Epithelial cell of prostate (primary cell): ENCODE measurements at places on chromosomes 1 and 21.

- DNase-seq, result no peak
Observed at GRCh38 chr1:205493241-205494085, 11.0 kb upstream of the CDK18 start.

DNA sequence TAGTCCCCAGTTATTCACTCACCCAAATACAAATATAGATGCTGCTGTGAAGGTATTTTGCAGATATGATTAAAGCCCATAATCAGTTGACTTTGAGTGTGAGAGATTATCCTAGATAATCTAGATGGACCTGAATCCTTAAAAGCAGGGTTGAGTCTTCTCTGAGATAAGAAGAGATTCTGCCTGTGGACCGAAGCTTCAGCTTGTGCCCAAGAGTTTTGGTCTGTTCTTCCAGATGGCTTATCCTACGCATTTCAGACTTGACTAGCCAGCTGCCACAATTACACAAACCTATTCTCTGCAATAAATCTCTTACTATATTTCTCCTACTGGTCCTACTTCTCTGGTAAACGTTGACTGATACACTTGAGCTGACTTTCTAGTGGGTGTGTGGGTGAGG lies 145.1 kb downstream of the KCNJ6 start:
- DNase-seq, result no peak

GRCh38 chr1:167538657-167539056 lies 14.9 kb downstream of the CREG1 start:
- DNase-seq, result no peak

GRCh38 chr21:17768840-17769446 lies 50.2 kb downstream of the C21orf91 start:
- DNase-seq, result no peak

- no peak for DNase-seq
Observed at GRCh38 chr1:102851616-102852015, 256.7 kb downstream of the COL11A1 start.

GRCh38 chr1:183032122-183032921 lies 9.1 kb downstream of the LAMC1 start:
- DNase-seq, result no peak

GRCh38 chr1:30648408-30649000 lies 74.9 kb downstream of the MATN1 start:
- no peak for DNase-seq

- DNase-seq, result no peak
Observed at GRCh38 chr1:4611563-4612341, 42.7 kb upstream of the AJAP1 start.

- DNase-seq, result no peak
Observed at GRCh38 chr1:236280438-236281197, 1.1 kb downstream of the ERO1B start.

DNA sequence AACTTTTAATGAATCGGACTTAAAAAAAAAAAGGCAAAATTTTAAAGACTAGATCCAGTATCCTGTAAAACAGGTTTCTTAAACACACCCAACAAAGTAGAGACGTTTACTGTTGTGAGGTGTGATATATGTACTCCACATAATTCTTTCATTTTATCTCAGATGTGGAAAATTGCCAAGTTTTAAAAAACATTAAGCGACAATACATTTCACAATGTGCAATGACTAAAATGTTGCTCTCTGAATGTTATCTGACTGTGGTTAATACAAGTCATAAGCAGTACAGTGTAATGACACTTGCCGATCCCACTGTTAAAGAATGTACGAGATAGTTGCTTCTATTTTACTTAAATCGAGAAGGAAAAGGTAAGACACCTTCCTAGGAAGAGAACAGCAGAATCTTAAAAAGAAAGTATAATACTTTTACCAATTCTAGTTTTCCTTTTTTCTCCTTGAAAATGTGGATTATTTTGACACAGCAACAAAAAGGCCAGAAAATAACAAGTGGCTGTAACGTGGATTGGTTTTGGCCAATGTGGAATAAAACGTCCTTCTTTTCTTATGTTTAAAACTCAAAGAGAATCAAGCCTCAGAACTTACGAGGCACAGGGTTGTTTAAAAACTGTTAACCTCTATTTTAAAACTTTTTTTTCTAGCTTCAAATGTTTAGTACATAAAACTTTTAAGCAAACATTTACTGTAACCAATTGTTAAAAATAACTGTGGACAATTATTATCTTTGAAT lies 51.4 kb downstream of the TP53BP2 start:
- DNase-seq, result no peak

- DNase-seq, result no peak
Observed at GRCh38 chr1:172142324-172142723, 278.2 kb upstream of the C1orf105 start.

DNA sequence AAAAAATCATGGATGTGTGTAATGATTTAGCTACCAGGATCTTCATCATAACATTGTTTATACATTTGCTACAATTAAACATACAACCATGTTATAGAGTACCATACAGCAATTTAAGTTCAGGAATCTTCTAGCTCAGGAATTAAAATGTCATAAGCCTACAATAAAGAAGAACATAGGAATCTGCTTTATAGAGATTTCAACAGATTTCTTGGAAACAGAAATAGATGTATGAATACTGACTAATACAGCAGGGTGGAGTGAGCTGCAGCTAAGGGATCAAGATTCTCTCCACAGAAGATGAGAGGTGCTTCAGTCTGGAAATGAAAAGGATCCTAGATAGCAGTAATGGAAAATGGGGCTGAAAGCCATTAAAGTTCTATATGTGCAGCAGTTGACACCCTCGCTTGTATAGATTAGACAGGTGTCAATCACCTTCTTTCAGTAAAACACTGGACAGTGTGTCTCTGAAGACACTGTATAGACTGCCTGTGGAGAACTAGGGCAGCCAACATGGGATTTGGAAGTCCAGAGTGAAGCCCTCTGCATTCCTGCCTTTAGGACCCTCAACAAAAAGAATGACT lies 73.9 kb downstream of the DNTTIP2 start:
- no peak for DNase-seq

DNA sequence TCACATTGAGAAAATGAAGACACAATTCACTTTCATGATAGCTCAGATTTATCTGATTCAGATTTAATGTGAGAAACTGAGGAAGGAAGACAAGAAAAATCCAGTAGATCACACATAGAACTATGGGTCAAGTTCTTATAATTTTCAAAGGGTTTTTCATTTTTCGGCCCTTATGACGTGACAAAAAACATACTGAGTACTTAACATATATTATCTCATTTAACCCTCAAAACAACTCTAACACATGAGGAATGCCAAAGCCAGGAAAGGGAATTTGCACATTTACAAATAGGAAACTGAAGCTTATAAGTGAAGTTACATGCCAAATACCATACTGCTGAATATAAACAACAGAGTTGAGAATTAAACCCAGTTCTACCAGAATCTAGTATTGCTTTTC lies 27.6 kb downstream of the SOD1 start:
- DNase-seq, result no peak

GRCh38 chr1:224495866-224496265 lies 61.3 kb upstream of the WDR26 start:
- no peak for DNase-seq

DNA sequence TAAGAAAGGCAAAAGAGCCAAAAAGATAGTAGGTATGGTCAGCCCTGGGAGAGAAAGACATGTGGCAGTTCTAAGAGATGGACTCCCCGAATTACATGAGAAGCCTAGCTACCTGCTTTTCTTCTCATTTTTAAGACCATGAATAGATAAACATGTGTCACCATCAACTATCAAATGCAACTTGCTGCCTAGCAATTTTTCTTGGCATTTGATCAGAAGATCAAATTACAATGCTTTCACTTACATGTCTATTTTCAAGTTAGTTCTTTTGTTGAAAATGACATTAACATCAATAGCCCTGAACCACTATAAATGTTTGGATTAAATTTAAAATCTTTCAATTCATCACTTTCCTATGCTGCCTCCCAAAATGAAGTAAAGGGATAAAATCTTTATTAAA lies 212.3 kb downstream of the HHIPL2 start:
- DNase-seq, result no peak

DNA sequence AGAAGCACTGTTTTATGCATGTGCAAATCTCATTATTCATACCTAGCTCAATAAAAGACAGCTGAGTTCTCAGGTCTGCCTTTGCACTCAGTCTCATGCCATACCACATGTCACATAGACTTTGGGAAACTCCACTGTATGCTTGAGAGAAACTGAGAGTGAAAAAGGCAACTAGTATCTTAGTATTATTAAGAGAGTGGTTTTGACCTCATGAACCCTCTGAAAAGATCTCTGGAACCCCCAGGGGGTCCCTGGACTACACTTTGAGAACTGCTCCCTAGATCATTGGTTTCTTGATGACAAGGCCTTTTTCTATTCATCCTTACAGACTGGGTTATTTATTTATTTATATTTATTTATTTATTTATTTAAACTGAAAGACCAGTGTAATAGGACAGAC lies 3.7 kb upstream of the RHEX start:
- no peak for DNase-seq

DNA sequence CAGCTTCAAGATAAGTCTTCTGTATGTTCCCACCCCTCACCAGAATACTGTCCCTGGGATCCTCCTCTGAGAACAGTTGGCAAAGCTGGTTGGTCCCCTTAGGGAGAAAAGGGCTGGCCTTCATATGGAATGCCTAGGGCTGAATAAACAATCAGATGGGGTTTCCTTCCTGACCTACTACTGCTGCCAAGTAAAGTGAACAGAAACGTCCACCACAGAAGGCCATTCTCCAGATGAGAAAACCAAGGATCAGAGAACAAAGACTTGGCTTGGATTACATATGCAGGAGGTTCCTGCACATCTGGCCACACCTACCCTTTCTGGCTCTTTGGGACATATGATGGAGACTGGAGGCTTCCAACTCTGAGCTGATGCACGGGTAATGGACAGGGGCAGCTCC lies 194.5 kb downstream of the HIVEP3 start:
- no peak for DNase-seq

GRCh38 chr21:16108561-16109075 lies 378.8 kb downstream of the USP25 start:
- DNase-seq, result no peak

DNA sequence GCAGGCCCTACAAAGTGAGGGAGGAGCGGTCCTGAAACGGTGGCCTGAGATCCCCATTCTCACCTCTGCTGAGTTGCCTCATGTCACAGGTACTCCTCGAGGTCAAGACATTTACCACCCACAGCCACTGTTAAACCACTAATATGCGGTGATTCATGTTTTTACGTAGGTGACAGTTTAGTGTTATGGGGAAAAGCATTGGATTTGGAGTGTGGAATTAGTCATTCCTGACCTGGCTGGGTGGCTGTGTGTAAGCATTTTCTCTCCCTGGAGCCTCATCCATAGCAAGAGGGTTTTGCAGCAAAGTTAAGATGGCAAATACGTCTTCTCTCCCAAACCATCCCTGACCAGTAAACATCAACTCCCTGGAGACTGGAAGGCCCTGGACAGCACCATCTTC lies 57.8 kb upstream of the KCNJ6 start:
- no peak for DNase-seq

DNA sequence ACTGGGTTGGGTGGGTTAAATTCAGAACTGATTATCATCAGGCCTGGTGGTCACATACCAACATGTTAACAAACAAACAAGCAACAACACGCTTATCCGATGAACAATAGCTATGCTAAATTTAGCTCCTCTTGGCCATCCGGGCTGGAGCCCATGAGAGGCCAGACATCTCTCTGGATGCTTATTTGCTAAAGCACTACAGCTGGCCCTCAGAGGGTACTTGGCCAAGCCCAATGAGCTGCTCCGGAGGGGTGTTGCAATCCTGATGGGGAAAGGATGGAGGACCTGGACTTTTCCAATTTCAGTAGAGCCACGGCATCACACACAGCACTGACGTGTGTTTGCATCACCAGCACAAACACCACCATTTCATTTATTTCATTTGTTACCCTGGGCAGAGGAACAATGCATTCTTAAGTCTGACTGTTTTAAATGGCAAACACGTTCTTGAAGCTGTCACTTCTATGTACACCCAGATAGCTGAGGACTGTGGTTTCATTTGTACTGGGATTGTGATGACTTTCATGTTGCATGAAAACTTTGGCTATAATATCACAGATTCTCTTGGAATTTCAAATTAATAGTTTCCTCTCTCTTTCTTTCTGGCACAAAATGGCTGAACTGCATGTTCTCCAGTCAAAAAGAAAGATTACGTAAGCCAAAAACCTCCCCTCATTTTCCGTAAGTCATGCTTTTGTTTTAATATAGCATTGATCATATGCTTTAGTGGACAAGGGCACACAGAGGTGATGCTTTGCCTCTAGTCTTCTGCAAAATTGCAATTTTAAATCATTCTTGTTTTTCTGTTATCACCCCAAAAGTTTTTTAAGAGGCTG lies 359.8 kb upstream of the KAZN start:
- DNase-seq, result no peak

DNA sequence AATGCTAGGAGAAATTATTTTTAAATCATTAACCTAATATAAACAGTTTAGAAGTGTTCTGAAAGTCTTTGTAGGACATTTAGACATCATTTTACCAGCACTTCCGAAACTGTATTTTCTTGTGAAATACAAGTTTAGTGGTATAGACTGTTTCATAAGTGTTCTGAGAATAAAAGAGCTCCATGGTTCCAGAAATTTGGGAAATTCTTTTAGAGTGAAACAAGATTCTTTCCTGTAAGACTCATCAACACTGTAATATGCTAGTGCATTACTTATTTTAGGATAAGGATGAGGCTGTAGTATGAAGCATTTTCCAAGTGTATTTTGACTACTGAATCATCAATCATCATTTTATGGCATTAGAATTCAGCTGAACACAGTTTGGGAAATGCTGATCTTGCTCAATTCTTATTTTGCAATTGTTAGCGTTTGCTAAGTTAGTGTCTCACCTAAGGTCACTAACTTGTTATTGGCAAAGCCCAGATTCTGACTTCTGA lies 73.4 kb downstream of the CEP350 start:
- no peak for DNase-seq

DNA sequence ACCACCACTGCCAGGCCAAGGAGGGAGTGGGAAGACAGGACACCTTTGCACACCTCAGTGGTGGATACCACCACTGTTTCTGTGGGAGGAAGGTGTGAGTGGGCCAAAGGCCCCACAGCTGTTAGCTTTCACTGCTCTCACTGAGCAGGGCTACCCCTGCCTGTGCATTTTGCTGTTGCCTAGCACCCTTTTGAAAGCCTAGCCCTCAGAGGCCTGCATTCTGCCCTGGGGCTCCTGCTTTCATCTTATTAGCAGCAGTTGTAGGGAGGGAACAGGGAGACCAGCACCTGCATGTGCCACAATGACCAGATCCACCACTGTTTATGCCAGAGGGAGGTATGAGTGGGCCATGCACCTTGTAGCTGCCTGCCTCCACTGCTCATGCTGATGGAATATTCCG lies 110.9 kb upstream of the C21orf91 start:
- no peak for DNase-seq

DNA sequence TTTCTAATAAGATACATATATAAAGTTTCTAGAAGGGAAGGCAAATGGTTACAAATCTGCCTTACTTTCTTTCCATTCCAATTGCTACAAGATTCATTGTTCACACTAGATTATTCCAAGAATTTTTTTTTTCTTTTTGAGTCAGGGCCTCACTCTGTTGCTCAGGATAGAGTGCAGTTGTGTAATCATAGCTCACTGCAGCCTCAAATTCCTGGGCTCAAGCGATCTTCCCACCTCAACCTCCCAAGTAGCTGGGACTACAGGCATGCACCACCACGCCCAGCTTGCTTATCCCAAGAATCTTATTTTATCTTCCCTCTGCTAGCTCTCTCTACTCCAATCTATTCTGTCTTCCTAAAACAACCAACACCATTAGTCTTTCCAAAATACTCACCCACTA lies 81.8 kb downstream of the KIAA0319L start:
- no peak for DNase-seq

- no peak for DNase-seq
Observed at GRCh38 chr1:53636621-53637171, 102.3 kb downstream of the GLIS1 start.

GRCh38 chr1:25082216-25082899 lies 149.9 kb downstream of the SYF2 start:
- DNase-seq, result no peak
